ENCODE measurements at places on chromosomes 5 and 9. TPM values are rescaled to one million over a fixed set of nuclear protein-coding genes. Genes with fewer than 3 reads are reported as not detected.

DNA sequence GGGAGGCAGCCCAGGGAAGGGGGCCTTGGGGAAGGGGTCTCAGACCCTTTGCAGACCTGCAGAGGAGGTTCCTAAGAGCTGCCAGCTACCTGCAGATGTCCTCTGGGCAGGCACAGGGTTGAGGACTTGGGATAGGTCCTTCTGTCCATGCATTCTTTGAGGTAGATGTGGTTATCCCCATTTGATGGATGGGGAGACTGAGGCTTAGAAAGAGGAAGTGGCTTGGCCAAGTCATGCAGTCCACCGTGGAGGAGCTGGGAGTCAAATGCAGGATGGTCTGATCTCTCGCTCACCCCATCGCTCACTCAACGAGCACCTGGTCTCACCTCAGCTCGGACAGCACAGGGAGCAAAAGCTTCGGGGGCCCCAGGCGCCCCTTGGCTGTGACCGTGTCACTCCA lies 20.2 kb downstream of the ADAMTSL2 start:
- peaks cover 22% of the 10 kb centered on the region for H3K4me1 ChIP-seq
- H3K36me3 ChIP-seq = no peaks in the 10 kb centered on the region

- no peaks in the 10 kb centered on the region for H3K36me3 ChIP-seq
- H3K27ac ChIP-seq = no peak overlapping the region
- H3K4me3 ChIP-seq = no peak overlapping the region
- H3K27me3 ChIP-seq = peaks cover 12% of the 10 kb centered on the region
Observed at GRCh38 chr5:77155179-77155785, 55.2 kb upstream of the PDE8B start.

GRCh38 chr9:88087906-88088305 lies 50.4 kb downstream of the SPATA31C2 start:
- H3K36me3 ChIP-seq = no peaks in the 10 kb centered on the region
- no peak overlapping the region for H3K27ac ChIP-seq
- H3K4me3 ChIP-seq = no peak overlapping the region
- peaks cover 3% of the 10 kb centered on the region for H3K4me1 ChIP-seq

The BRINP1 gene
- total RNA-seq = not detected

The SH2D3C gene
- total RNA-seq = not detected

The TAF11L13 gene
- total RNA-seq = not detected

All from HFFc6 (cell line).